Kidney (tissue), 22 donors: ENCODE measurements at places on chromosomes 2 and 18. TPM values are rescaled to one million over a fixed set of nuclear protein-coding genes. Genes with fewer than 3 reads are reported as not detected.

The HTR2B gene
- 3.0 TPM for total RNA-seq

The IFT172 gene
- 40.3 TPM for total RNA-seq

- DNase-seq: no peak
These were observed 590.6 kb downstream of the DSC3 start for GRCh38 chr18:30451981-30452380.

- peak; percentile 61 for DNase-seq
These were observed 5.9 kb upstream of the RNF152 start for GRCh38 chr18:61898640-61899101.

GRCh38 chr2:121284463-121285449 is at the start of gene TFCP2L1:
TSS of gene TFCP2L1 (minus strand) at chr2:121285202. CDS start at chr2:121285109, 93 bp downstream.
- DNase-seq: peak; percentile 87

The SERPINB8 gene
- 18.1 TPM for total RNA-seq

The SERPINB4 gene
- total RNA-seq: not detected

The SCG2 gene
- 0.57 TPM for total RNA-seq
